Bronchial smooth muscle cell (primary cell): ENCODE measurements at places on chromosomes 16 and 17. TPM values are rescaled to one million over a fixed set of nuclear protein-coding genes. Genes with fewer than 3 reads are reported as not detected.

Gene PRAC2
- total RNA-seq, result not detected in 2 replicates

Gene ABCC3
- 1.8 and 2.5 TPM in 2 replicates for total RNA-seq

Gene CORO1A
- 0.60 and 0.79 TPM in 2 replicates for total RNA-seq

Gene KRTAP4-9
- not detected in 2 replicates for total RNA-seq

Gene C16orf86
- total RNA-seq, result 3.3 and 3.9 TPM in 2 replicates

Gene SMIM36
- not detected in 2 replicates for total RNA-seq

Gene ATAD5
- 0.17 and 0.63 TPM in 2 replicates for total RNA-seq

Gene YPEL2
- 8.5 and 11.6 TPM in 2 replicates for total RNA-seq

Gene RAB11FIP4
- total RNA-seq, result 0.16 and 3.6 TPM in 2 replicates

Gene KRTAP3-2
- total RNA-seq, result not detected in 2 replicates

Gene CENPN
- total RNA-seq, result 4.9 and 9.3 TPM in 2 replicates

Gene WDR81
- 27.6 and 34.3 TPM in 2 replicates for total RNA-seq

Gene PLA2G10
- total RNA-seq, result not detected in 2 replicates

Gene C16orf54
- total RNA-seq, result not detected in 2 replicates

Gene TMIGD1
- not detected in 2 replicates for total RNA-seq

Gene PMFBP1
- total RNA-seq, result 0.26 and 0.32 TPM in 2 replicates

Gene CES1
- total RNA-seq, result 0.60 TPM in 1 of 2 replicates, not detected in the other

Gene CD7
- 0.43 TPM in 1 of 2 replicates, not detected in the other for total RNA-seq

Gene RASL10B
- 1.1 and 1.3 TPM in 2 replicates for total RNA-seq

Gene SLC2A4
- 0.09 and 0.16 TPM in 2 replicates for total RNA-seq

Gene TBC1D3D
- total RNA-seq, result 0.16 and 0.94 TPM in 2 replicates

Gene KRTAP4-6
- total RNA-seq, result not detected in 2 replicates

Gene ANKRD40CL
- total RNA-seq, result not detected in 2 replicates

Gene LCMT1
- total RNA-seq, result 36.7 and 41.1 TPM in 2 replicates

Gene KRTAP9-8
- not detected in 2 replicates for total RNA-seq

Gene RAB34
- 150 and 173 TPM in 2 replicates for total RNA-seq

Gene DNAH3
- under 0.01 TPM in 2 replicates for total RNA-seq

Gene TBX21
- not detected in 2 replicates for total RNA-seq

Gene KRTAP9-6
- total RNA-seq, result not detected in 2 replicates

Gene TLCD3B
- total RNA-seq, result not detected in 2 replicates

Gene ASPHD1
- 2.1 and 6.8 TPM in 2 replicates for total RNA-seq

Gene FXR2
- 31.5 and 35.0 TPM in 2 replicates for total RNA-seq

Gene ORMDL3
- total RNA-seq, result 58.2 and 69.5 TPM in 2 replicates

Gene SARM1
- total RNA-seq, result 3.9 and 7.2 TPM in 2 replicates

Gene SLC22A31
- total RNA-seq, result 0.16 TPM in 1 of 2 replicates, not detected in the other

Gene MKS1
- 13.9 and 16.3 TPM in 2 replicates for total RNA-seq

Gene USP43
- total RNA-seq, result 0.09 TPM in 1 of 2 replicates, not detected in the other

Gene NPIPA3
- 0.47 and 1.6 TPM in 2 replicates for total RNA-seq

Gene COX6A2
- not detected in 2 replicates for total RNA-seq

Gene RCVRN
- total RNA-seq, result not detected in 2 replicates

Gene MYH2
- not detected in 2 replicates for total RNA-seq

Gene HBA2
- not detected in 2 replicates for total RNA-seq

Gene PHOSPHO1
- not detected in 2 replicates for total RNA-seq
